ENCODE measurements at places on chromosomes 16 and 17.

DNA sequence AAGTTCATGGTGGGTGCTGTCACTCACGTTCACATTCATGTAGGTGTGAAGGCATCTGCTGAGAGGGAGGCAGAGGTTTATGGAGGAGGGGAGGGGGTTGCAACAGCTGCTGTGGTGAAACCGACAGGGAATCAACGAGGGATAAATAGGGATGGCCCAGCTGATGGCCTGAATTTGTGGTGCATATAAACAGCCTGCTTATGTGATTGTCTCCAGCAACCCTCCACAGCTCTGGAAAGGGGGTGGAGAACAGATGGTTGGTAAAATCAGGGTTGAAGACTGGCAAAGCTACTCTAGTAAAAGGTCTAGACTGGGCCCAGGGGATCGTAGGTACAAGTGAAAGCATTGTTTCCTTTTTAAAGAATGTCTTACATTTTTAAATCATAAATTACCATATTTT, 53.7 kb downstream of the IQCK start:
- no peak for DNase-seq

- DNase-seq = no peak
Observed at GRCh38 chr17:21030375-21030774, 12.4 kb downstream of the USP22 start.

GRCh38 chr16:86337138-86337537, 173.2 kb upstream of the FOXF1 start:
- no peak for DNase-seq

- DNase-seq = peak; percentile 33
Observed at GRCh38 chr17:64534187-64534586, 27.4 kb downstream of the CEP95 start.

DNA sequence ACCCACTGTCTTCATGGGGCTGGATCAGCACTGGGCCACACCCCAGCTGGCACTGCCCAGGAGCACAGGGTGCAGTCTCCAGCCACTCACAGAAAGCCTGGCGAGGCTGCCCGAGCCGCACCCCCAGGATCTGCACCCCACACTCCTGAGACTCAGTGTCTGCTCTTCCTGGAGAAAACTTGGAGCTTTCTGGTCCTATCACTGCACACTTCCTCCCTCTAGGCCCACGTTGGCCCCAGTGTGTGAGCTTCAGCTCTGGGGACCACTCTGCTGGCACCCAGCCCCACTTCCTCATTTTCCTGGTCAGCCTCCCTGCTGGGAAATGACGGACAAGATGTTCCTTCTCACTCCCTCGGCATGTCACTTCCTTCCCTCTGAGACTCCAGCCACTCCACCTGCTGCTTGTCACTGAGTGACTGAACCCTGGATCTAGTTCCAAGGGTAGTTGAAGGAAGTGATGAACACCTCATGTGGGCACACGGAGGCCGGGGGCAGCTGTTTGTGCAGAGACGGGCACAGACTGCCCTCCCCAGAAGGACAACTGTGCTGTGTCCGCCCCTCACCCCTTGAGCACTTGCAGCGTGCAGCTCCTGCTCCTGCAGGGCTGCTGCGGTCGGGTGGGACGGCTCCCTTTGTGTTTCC, 29.0 kb downstream of the ZC3H18 start:
- peak; percentile 98 for DNase-seq

GRCh38 chr17:28474111-28474531, 677 bp downstream of the SLC13A2 start:
- no peak for DNase-seq

DNA sequence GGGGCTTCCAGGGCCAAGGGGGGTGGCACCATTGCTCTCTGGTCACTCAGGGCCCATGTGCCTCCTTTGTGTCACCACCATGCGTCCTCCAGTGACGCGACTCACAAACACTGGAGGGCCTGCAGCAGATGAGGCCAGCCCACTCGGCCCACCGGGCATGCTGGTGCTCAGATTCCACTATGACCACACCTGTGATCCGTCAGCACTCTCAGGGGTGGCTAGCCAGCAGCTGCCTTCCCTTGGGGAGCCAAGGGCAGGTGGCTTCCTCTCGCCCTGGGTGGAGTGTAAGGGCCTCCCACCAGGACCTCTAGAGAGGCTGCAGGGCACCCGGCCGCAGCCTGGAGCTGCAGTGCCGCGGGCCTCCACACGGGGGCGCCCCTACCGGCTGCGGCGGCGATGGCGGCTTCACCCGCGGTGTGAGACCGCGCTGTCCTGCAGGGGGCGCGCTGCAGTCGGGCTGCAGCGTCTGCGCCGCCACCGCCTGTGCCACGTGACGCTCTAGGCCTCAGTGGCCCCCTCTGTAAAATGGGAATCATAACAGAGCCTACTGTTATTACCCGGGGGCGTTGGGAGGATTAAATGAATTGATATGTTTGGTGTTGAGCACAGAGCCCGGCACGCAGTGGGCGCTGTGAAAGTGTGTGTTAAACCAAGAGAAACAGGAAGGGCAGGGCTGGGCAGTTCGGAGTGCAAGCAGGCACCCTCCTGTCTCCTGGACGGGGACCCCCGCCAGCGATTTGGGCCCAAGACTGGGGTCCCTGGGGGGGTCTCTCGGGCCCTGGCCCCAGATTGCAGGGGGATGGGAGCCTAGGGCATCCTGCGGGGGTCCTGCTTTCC, 192.4 kb upstream of the GSE1 start:
- peak; percentile 37 for DNase-seq

DNA sequence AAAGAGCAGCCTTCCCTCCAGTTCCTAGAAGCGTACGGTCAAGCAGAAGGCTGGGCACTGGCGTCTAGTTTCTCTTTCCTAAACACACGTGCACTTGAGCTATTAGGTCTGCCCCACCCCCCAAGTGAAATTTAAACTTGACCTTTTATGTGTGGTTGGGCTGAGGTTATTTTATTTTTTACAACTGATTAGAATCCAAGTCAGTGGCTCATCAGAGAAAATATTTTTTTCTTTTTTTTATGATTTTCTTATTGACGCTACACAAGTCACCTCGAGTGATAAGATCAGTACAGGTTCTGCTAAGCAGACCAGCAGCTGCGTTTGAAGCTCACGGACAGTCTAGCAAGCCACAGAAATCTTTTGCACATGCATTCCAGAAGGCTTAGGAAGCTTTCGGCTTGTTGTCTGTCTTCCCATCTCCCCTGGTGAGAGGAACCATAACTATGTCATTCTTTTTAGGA, 95.1 kb downstream of the ZFHX3 start:
- DNase-seq = no peak

DNA sequence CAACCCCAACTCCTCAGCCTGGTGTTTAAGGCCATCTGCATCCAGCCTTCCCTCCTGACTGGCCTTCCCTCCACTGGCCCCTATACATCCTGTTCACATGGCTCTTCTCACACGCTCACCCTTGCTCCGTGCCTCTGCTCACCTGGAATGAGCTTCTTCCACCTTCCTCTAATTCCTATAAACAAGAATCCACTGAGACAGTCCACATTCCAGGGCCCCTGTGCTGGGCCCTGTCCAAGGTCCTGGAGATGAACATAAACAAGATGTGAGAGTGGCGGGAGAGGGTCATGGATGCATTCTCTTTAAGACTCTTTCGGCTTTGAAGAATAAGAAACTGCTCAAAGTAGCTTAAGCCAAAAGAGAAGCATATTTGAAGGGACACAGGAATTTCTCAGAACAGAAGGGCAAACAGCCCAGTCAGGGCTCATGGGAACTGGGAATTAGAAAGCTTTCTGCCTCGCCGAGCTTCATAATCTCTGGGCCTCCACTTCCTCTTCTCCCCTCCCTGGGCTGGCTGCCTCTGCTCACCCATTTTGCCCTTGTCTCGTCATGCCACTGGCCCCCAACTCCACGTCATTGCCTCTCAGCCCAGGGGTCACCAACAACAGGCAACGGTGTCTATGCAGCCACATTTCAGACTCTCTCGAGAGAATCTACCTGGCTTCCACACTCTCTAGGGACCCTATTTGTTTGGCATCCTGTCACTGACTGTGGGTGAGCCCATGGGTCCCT, 13.5 kb downstream of the SPPL2C start:
- peak; percentile 46 for DNase-seq

DNA sequence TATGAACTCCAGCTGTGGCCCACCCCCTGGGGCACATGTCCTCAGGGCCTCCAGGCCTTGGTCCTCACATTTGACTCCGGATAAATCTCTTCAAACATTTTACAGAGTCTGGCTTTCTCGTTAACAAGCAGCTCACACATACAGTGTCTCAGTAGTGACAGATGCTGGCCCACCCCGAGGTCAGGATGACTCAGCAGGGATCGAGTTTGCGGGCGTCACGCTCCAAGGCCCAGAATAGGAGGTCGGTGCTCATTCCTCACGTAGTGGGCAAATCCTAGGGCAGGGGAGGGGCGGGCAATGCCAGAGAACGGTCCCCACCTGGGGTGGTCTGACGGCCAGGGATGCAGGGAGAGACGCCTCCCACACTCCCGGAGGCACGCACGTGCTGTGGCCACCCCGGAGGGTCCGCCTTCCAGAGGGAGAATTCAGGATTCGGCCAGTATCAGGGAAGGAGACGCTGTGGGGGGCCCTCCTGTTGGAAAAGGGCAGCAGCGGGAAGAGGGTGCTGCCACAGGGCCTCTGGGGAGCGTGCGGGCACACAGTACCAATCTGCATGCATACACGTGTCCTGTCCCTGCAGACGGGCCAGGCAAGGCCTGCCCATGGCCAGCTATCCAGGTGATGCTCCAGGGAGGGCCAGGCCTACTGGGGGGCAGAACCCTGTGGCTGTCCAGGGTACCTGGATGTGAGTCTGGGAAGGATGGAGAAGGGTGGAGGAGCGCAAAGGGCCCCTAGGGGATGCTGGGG, 8.6 kb downstream of the SLC7A5 start:
- DNase-seq = no peak

DNA sequence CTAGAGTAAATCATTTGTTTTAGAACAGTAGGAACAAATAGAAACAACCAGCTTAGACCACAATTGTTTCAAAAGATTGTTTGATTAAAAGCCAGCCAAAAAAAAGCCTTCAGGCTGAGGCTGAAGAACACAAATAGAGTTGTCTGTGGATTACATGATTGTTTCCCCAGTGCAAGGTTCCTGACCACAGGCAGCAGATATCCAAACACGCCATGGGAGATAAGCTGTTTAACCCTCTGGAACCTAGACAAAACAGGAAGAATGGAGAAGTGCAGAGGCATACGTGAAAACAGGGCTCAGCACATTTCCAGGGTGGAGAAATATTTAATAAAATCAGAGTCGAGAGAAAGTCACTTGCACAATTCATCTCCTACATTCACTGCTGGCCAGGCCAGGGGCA, 21.0 kb downstream of the ATPAF2 start:
- no peak for DNase-seq

GRCh38 chr16:66159987-66160386, 206.5 kb upstream of the CDH5 start:
- no peak for DNase-seq

DNA sequence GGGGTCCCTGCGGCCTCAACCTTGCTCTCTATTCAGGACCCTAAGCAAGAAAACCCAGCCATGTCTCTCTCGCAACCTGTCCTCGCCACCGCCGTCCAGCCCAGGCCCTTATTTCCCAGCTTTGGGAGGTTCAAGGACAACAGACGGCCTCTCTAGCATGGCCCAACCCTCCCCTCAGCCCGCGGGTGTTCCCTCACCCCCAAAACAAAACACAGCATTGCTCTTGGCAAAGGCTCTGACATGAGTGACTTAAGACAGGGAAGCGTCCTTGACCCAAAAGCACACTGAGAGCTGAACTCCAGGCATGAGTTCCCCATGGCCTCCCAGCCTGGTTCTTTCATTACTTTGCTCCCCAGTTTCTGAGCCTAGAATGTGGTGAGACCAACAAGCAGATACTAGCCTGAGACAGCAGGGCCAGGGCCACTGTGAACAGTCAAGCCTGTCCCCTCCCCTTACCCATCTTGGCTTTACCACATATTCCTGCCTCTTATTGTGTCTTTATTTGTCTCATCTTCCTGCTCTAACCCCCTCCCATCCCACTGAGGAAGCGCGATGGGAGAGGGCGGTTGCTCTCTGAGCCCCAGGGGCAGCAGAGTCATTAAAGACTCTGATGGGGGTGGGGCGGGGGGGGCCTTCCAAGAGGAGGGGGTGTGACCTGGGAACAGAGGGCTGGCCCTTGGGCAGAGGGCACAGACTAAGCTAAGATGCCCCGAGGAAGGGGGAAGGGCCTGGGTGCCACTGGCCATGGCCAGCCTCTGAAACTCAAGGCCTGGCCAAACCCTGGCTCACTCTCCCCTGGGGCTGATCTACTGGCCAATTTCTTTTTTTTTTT, 11.8 kb downstream of the SREBF1 start:
- no peak for DNase-seq

DNA sequence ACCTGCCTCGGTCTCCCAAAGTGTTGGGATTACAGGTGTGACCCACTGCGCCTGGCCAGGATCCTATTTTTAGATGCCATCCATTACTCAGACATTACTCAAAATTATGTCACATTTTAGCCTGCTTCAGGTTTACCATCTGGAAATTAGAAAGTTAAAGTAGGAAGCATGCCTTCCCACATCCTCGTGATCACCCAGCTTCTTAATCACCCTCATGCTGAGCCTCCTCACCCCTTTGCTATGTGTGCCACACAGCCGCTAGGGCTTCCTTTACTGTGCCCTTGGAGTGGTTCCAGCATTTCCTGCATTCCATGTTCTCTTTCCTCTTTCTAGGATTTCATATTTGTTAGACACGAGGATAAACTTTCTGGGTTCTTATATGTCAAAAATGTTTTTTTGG, 9.3 kb downstream of the ADORA2B start:
- peak; percentile 9 for DNase-seq

- peak; percentile 83 for DNase-seq
Observed at GRCh38 chr17:51119415-51120356, 982 bp downstream of the SPAG9 start.

GRCh38 chr17:29614349-29615047, 8.2 kb downstream of the CORO6 start:
- no peak for DNase-seq

- DNase-seq = no peak
Observed at GRCh38 chr16:79337906-79338305, 262.6 kb downstream of the MAF start.

- no peak for DNase-seq
Observed at GRCh38 chr16:86052115-86052670, 153.2 kb downstream of the IRF8 start.

GRCh38 chr16:79021991-79022630, 578.4 kb downstream of the MAF start:
- DNase-seq = no peak

DNA sequence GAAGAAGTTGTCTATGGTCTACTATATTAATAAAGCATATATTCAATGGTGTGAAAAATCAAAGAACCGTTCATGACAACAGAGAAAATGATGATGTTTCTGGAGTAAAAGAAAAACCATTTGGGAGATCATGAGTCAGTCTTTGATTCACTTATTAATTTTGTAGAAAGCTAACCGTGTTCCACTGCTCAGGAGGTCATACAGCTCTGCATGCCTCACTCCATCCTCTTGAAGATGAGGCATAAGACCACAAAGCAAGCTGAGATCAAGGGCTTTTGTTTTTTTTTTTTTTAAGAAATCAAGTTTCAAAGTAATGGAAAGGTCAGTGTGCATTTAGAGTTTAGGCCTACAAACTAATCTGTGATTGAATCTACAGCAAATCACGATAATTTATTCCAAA, 206.4 kb downstream of the CEP112 start:
- no peak for DNase-seq

DNA sequence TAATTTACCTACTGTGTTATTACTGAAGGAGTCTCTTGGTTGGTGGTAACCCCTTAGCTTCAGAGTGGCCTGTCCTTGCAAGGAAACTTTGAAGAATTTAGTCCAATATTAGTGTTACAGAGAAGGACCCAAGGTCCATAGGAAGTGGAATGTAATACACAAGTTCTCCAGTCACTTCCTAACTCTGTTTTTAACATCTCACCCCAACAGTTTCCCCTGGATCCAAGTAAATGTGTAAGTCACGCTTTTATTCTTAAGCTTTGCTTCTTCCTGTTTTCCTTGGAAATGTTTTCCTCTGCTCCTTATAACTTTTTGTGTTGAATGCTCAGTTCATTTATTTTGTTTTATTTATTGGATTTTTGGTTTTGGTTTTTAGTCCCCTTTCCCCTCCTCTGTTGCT, 25.9 kb upstream of the RPRML start:
- no peak for DNase-seq

All from Kasumi-1 (cell line).